ENCODE measurements at places on chromosomes 5 and 9.

DNA sequence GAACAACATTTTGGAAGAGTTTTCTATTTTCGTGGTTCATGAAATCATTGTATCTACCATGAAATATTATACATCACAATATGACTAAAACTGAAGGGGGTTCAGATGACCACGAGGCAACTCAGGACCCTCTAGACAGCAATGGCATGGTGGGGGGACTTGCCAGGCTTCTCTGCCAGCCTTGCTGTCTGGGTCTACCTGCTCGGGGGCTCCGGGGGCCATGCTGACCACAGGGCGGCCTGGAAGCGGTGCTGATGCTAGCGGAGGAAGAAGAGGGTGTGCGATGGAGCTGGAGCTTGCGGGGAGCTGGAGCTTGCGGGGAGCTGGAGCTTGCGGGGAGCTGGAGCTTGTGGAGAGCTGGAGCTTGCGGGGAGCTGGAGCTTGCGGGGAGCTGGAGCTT, 89.2 kb upstream of the IRX4 start:
- no peak for DNase-seq

GRCh38 chr5:30661730-30662129, 531.8 kb upstream of the CDH6 start:
- DNase-seq, result no peak

GRCh38 chr9:117882171-117882570, 178.0 kb downstream of the TLR4 start:
- no peak for DNase-seq

DNA sequence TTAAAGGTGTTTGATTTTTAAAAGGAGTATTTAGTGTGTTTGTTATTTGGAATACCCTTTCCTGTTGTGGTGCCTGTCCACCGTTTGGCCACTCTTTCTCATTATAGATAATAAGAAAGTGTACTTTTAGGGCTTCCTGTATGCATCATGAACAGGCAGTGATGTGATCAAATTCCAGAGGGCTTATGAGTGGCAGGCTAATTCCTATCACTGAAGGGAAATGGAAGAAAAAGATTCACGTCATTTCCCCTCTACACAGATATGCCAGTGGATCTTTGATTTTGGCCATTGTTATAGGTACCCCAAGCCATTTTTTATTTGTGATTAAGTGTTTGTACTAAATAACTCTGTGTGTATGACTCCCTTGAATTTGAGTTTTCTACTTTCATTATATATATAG, 37.1 kb downstream of the RPS6 start:
- no peak for DNase-seq

GRCh38 chr9:126616521-126616976, 2.8 kb downstream of the LMX1B start:
- DNase-seq, result no peak

DNA sequence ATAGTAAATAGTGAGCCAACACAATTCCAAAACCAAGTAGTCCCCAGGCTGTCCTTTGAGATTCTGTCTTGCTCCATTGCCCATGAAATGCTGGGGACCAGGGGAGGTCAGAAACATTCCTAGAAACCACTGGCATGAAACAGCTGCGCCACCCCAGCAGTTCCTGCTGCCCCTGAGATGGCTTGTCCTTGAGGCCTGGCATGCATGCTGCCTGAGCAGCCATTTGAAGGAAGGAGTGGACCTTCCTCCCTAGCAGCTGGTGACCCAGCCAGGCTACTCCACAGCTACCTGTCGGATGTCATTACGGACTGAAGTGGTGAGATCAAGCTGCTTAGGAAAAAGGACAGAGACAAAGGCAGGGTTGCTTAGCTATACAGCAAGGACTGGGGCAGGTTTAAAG, 260.6 kb downstream of the DENND1A start:
- DNase-seq, result peak; percentile 86

DNA sequence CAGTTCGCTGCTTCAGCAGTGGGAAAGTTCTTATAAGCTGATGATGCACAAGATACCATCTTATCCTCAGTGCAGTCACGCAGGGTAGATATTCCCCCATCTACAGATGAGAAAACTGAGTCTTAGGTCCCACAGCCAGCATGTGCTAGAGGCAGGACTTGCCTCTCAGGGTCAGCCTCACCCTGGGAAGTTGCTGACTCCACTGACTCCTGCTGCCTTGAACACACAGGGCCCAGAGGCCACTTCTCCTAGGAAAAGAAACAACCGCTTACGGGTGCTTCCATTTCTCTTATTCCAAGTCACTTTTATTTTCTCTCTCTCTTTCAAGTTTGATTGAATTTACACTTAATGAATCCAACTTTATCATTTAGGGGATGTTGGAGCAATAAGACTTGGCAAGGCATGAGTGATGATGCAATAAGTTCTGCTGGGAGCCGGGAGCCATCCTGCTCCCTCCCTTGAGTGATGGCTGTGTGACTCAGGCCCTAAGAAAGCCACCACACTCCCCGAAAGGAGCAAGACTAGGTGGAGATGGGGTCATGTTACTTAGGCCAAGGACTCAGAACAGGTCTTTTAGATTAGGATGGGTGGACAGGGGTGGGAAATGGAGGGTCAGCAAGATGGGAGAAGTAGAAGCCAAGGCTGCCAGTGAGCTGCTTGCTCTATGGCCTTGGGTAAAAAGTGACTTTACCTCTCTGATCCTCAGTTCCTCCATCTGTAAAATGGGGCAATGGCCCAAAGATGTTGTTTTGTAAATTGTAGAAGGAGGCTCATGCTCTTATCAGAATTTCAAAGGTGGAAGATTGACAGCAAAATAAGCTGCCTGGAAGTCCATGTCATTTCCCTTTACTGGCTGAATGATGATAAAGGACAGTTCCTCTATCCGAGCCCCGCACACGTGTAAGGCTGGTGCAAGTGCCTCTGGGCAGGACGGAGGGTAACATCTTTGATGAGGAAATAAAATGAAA, 67.4 kb upstream of the ZNF618 start:
- DNase-seq, result no peak

GRCh38 chr5:127192150-127192549, 98.4 kb upstream of the MEGF10 start:
- no peak for DNase-seq

- DNase-seq, result no peak
Observed at GRCh38 chr5:51488803-51489642, 105.8 kb downstream of the ISL1 start.

GRCh38 chr9:121183666-121184423, 17.8 kb downstream of the RAB14 start:
- DNase-seq, result no peak

- no peak for DNase-seq
Observed at GRCh38 chr5:37786416-37786815, 53.4 kb downstream of the GDNF start.

- DNase-seq, result no peak
Observed at GRCh38 chr9:112489039-112489546, 2.5 kb downstream of the KIAA1958 start.

GRCh38 chr5:78974011-78974410, 11.1 kb downstream of the ARSB start:
- DNase-seq, result peak; percentile 52

DNA sequence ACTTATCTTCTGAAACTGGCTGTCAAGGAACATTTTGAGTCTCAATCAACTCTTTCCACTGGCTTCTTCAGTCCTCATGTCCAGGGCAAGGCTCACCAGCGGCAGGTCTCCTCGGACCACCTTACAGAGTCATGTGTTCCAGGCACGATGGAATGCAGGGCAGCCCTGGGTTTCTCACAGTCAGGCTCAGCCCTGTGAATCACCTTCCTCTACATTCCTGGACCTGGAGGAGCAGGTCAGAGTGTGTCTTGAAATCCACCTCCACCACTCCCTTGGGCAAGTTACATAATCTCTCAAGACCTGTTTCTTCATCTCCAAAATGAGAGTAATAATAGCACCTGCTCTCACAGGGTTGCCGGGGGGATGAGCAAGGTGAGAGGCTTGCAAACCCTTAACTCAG, 16.0 kb downstream of the ENC1 start:
- no peak for DNase-seq

DNA sequence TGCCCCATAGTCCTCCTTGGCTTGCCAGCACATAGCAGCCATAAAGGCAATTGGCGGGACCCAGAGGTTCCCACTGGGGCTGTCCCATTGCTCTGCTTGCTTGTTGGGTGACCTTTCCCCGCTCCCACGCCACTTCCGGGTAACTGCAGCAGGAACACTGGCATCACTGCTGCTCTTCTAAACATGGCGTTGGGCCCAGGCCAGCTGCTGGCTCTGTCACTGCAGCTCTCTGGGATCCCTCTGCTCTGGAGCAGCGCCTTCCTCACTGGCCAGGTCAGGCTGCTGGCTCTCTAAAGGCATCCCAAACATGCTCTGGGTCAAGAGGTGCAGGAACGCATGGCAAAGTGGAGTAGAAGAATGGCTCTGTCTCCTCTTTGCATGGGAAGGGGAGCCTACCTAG, 92.9 kb downstream of the DRD1 start:
- DNase-seq, result no peak

DNA sequence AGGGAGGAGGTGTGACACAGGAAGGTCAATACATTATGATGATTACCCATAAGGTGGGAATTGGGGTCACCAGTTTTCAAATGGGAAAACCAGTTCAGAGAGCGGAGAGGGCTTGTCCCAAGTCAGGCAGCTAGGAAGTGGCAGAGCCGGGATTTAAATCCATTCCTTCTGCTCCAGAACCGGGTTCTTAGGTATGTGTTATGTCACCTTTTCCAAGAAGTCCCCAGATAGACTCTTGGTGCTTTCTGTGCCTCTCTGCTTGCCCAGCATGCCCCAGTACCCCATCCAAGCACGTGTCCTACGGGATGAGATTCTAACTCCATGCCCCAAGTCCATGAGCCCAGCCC, 69.9 kb downstream of the LMX1B start:
- DNase-seq, result no peak

DNA sequence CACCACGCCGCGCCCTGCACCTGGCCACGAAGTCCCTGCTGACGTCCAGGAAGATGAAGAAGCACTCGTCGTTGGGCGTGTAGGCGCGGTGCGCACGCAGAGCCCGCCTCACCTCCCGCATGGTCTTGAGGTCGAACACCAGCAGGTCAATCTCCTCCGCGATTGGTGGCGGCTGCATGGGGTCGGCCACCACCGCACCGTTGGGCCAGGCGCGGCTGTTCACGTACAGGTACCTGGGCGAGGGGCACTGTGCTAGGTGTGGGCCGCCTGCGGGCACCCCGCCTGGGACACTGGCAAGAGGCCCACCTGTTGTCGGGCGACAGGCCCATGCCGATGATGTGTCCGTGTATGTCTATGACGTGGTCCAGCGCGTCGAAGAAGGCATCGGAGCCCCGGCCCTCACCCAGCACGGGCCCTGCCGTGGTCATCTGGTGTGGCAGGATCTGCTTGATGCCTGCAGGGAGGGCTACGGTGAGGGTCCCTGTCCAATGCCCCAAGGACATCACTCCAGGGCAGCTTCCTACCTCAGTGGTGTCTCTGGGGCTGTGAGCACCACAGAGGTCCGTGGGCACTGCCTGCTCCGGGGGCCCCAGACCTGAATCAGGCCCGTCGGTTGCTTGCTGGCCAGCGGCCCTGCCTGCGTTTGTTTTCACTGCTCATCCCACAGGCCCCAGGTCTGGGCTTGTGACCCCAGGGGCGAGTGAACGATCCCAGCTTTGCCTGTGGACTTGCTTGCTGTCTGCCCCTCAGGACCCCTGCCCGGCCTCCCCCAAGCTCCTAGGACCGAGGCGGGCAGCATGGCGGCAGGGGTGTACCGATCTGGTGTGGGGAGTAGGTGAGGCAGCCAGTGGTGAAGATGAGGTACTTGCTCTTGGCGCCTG, 3.1 kb downstream of the FBXW5 start:
- DNase-seq, result no peak
